ENCODE measurements at places on chromosomes 16 and 17.

DNA sequence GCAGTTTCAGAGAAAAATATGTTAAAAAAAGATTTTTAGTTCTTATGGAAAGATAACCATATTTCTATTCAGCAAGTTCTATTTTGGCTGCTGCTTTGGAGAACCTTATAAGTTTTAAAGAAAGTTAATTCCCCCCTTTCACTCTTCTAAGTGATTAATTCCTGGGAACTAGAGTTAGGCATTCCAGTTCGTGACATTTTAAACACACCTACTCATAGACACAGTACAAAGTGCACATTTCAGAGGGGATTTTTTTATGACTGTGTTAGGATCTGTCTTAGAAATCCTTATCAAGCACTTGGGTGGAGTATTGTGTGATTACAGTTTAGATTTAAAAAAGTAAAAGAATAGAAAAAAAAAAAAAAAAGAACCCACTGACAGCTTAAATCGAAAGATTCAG lies 3.5 kb upstream of the CDH11 start:
- no peak for DNase-seq

DNA sequence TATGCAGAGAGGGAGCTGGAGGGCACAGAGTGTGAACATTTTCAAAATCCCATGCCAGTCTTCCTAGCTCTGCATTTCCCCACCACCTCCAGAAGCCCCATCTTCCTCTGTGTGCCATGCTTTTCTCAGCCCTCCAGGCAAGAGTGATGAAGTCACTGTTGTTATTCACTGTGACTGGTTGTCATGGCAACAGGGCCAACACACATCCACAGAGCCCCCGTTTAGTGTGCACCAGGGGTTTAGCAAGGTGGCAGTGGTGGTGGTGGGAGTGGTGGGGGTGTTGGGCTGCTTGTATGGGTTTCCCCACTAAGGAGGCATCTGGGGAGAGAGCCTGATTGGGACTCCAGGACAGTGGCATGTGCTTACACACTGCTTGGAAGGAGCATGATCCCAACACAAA lies 309.9 kb upstream of the ASIC2 start:
- no peak for DNase-seq

GRCh38 chr16:82738699-82739098 lies 111.9 kb downstream of the CDH13 start:
- DNase-seq, result no peak

GRCh38 chr16:9098377-9099090 lies 7.1 kb downstream of the HAPSTR1 start:
- no peak for DNase-seq

GRCh38 chr17:7374353-7374752 lies 6.5 kb upstream of the TNK1 start:
- no peak for DNase-seq

DNA sequence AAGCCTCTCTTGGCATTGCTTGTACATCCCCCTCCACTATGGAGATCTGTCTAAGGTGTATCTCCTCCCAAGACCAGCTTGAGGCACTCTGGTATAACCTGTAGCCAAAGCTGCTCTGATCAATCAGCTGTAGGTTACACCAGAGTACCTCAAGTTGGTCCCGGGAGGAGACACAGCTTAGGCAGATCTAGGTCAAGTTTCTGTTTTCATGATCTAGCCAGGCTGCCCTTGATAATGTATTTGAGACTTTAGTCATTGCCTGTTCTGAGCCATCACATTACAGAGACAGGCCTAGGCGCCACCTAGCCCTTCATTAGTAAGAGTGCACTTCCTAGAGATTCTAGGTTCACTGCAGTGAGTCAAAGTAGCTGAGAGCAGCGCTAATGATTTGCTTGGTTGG lies 31.4 kb downstream of the ASGR1 start:
- DNase-seq, result no peak

DNA sequence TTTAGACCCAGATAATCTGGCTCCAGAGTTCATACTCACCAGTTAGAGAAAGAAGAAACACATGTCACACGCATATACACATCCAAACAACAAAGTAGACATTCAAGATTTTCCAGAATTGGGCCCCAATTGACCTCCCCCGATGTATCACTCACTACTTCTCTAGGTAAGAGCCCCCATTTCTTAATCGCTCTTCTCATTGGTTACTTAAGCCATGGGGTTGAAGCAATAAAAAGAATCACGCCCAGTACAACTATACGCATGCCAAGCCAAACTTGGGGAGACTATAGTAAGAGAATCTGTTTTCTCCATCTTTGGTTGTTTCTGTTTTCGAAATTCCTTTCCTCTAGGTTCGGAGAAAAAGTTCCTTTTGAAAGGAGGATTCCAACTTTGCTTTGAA lies 565 bp downstream of the DDX52 start:
- no peak for DNase-seq

DNA sequence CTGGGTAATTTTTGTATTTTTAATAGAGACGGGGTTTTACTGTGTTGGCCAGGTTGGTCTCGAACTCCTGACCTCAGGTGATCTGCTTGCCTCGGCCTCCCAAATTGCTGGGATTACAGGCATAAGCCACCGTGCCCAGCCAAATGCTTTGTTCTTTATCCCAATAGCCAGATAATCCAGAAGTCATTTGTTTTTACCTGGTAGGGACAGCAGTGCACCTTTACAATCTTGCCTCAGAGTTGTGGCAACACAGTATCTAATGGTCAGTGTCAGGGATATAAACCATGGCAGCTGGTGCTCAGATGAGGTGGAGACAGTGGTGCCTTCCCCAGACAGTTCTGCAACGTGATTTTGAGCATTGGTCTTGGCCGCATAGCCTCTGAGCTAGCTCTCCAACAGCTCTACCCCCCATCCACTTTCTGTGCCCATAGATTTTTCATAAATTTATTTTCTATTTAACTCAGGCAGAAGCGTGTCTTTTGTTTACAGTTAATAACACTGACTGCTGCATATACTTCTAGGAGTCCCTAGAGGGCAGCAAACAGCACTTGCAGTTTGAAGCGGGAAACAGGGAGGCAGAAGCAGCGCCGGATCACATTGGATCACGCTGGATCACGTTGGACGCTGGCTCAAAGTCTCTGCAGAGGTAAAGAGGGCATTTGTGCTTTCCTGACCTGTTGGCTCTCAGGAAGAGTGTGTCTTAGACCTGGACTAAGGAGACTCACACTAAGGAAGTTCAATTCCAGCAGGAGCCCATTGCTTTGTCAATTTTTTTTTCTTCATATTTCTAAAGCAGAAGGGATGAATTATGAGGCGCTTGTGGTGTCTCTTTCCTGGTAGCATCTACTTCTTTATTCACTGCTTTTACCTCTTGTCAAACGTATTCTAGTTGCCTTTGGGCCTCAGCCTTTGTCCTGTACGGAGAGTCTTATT lies 5.1 kb upstream of the GGT6 start:
- DNase-seq, result peak; percentile 53

- DNase-seq, result no peak
These were observed 1.4 kb downstream of the DHX33 start for GRCh38 chr17:5467416-5467815.

DNA sequence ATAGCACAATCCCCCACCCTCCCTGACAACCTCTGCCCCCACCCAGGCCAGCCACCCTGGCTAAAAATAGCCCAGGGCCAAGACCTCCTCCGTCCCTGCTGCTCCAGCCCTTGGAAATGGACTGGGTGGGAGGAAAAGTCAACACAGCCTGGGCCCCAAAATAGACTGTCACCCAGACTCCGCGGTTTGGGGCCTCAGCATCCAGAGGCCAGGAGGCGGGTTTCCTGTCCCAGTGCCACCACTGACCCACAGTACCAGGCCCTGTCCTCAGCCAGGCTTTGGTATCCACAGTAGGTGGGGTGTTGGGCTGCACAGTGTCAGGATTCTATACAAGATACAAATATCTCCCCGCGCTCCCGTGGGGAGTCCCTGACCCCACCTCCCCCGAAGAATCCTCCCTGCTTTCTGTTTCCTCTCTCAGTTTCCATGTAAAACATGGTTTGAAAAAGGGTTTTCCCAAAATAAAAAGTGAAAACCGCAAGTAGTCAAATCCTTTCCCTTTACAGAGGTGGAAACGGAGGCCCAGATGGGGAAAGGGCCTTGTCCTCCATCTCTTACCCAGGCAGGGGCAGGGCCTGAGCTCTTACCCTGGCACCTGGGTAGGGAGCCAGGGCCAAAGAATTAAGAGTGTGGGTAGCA lies 20.1 kb downstream of the CPNE2 start:
- DNase-seq, result no peak

GRCh38 chr17:41065829-41066624 lies at the start of gene KRTAP2-4:
KRTAP2-4 (minus strand) TSS chr17:41065879; CDS start chr17:41065845, 34 bp downstream.
- no peak for DNase-seq

- DNase-seq, result no peak
These were observed 25.6 kb upstream of the MTSS2 start for GRCh38 chr16:70711211-70712031.

DNA sequence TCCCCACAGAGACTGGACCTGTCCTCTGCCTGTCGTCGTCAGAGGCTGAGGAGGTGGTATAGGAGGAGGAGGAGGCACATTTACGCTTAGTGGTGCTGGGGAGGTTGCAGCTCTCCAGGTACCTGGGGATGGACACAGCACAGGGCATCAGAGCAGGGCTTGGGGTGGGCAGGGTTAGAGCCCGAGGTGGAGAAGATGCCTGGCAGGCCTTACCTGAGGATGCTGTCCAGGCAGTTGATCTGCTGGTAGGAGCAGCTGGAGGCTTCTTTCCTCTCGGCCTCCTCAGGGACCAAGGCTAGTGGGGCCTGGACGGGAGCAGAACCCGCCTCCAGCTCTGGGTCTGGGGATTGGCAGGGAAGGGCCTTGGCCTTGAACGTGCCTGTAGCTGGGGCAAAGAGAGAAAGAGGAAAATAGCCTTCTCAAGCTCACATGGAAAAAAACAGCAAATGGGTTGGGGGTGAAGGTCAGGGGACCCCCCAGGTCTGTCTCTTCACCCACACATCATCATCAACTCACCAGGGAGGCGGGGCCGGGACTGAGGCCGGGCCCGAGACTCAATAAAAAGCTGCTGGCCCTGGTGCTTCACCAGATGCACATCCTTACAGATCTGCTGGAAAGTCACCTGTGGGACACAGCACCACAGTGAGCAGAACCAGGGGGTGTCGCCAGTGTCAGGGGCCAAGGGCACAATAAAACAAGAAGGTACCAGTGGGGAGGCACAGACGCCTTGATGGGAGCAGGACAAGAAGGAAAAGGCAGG lies 5.6 kb downstream of the PER1 start:
- DNase-seq, result no peak

GRCh38 chr17:8995711-8996110 lies 25.6 kb upstream of the NTN1 start:
- DNase-seq, result no peak

- no peak for DNase-seq
These were observed 24.4 kb upstream of the PMP22 start for GRCh38 chr17:15289285-15290183.

- DNase-seq, result no peak
These were observed 56.3 kb upstream of the MTMR4 start for GRCh38 chr17:58570758-58571157.

DNA sequence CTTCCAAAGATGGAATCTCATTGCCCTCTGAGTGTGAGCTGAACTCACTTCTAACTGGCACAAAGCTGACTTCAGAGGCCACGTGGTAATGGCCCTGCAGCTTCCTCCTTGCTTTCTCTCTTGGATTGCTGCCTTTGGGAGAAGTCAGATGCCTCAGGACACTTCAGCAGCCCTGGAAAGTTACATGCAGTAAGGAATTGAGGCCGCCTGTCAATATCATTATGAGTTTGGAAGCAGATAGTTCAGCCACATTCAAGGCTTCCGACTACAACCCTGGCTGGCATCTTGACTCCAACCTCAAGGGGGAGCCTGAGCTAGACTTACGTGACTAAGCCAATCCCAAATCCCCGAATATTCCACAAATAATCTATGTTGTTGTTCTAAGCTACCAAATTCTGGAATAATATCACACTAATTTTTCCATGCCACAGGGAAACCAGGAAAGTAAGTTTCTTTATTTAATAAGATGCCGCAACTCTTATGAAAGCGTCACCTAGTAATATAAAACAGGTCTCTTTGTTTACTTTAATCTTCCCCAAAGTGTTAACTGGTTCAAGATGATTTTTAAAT lies 13.6 kb downstream of the CEP20 start:
- no peak for DNase-seq

DNA sequence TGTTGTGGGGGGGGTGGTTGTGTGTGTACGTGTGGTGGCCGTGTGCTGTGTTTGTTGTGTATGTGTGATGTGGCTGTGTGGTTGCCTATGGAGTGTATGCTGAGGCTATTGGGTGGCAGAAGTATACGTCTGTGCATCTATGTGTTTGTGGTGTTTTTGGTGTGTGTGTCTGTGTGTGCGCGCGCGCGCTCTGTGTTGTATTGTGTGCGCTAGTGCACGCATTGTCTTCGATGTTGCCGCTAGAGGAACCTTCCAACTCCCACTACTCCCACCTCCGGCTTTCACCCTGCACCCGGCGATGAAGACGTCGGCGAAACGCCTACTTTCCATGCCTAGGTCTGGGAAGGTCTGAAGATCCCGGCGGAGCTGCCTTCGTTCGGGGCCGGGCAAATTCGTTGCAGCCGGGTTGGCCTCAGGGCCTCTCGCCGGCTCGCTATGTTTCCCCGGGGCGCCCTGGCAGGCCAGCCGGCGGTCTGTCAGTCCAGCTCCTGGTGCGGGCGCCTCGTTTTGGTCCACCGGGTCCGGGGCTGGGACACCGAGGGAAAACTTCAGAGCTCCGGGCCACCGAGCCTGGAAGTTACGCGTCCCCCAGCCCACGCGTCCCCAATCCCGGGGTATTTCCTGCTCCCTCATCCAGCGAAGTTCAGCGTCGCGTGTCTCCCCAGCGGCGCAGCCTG lies 5.2 kb upstream of the DLX4 start:
- no peak for DNase-seq

DNA sequence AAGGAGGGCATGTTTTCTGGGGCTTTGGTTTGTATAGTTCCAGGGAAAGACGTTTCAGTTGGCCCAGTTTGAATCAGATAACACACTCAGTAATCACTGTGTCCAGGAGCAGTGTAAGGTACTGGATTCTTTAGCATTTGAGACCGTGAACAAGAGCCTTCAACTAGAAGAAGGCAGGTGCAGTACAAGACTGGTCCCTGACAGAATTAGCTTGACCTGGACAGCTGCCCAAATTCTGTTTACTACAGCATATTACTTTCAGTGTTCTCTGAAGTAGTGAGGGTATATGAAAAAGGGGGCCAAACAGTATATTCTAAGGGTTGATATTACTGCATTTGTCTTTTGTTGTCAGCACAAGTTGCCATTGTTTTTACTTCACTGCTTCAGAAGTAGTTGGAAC lies 81.3 kb downstream of the COX10 start:
- DNase-seq, result no peak

GRCh38 chr17:74595037-74595750 lies 3.1 kb upstream of the CD300LD start:
- DNase-seq, result no peak

DNA sequence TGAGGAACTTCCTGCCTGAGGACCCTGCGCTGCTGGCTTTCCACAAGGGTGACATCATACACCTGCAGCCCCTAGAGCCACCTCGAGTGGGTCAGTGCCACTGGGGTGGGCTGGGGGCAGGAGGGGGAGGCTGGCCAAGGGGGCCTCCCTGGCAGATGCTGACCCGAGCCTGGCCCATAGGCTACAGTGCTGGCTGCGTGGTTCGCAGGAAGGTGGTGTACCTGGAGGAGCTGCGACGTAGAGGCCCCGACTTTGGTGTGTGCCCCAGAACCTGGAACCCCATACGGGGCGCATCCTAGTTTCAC lies 26.7 kb upstream of the ALKBH5 start:
- no peak for DNase-seq

GRCh38 chr17:19718613-19719354 lies 2.4 kb upstream of the SLC47A2 start:
- no peak for DNase-seq
